GOT3 (cell line): ENCODE measurements at places on chromosomes 2 and 18.
A peak's percentile ranks its signal among the peaks of the same experiment; 100 is the strongest.

DNA sequence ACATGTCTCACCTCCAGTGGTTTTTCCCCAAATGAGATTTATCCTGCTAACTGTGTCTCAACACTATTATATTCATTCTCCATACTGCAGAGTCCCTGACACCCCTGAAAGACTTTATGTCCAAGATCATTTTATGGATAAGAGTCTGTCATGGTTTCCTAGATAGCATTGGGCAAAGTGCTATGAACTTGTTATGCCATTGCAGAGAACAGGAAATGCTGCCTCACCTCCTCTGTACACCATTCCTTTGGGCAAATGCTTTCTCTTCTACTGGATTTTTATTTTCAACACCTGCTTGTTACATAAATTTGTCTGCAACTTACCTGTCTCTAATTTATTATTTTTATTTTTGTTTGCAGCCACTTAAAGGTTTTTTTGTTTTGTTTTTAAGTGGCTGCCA, 652.5 kb upstream of the FAM98A start:
- no peak for DNase-seq

DNA sequence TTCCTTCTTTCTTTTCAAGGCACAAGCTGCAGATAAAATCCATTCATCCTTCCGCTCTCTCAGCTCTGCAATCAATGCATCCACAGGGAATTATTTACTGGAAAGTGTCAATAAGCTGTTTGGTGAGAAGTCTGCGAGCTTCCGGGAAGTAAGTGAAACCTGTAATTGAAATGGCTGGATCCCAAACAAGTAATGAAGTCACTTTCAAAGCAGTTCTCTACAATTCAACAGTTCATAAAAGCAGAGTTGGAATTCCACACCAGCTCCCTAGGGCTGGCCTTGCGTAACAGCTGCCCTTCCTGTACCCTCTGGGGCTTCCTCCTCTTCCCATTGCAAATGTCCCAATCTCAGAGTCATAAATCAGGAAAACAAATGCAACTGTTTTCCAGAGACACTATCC, 9.6 kb downstream of the SERPINB2 start:
- no peak for DNase-seq

DNA sequence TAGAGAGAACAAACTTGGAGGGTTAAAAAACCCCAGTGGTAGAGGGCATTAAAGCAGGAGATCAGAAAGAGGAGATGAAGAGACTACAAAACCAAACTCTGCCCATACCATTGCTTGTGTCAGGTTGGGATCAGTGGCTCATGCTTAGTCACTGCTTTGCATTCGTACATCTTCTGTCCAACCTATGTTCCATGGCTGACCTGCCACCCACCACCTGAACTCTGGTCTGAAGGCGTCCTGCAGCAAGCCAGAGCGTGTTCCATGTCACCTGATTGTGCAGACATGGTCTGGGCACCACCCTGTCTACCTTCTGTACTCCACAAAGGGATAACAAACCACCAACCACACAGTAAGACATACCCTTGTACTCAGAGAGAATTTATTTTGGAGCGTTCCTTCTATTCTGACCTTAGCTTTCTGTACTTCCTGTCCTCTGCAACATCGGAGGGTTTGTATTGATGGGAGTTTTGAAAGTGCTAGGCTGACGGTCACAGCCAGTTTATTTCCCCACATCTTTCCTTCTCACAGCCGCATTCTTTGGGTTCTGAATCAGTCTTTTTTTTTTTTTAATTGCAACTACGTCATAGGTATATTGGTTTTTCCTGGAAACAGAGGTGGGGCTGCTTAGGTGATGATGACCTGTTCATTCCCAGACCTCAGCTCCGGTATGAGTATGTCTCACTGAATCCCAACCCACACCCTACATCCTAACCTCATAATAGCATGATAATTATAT, 88.3 kb downstream of the SOWAHC start:
- no peak for DNase-seq

- DNase-seq: no peak
These were observed at the start of gene PLCD4 for GRCh38 chr2:218607436-218608115. PLCD4 (plus strand) TSS chr2:218607899; CDS start chr2:218615740, 7,841 bp downstream.

DNA sequence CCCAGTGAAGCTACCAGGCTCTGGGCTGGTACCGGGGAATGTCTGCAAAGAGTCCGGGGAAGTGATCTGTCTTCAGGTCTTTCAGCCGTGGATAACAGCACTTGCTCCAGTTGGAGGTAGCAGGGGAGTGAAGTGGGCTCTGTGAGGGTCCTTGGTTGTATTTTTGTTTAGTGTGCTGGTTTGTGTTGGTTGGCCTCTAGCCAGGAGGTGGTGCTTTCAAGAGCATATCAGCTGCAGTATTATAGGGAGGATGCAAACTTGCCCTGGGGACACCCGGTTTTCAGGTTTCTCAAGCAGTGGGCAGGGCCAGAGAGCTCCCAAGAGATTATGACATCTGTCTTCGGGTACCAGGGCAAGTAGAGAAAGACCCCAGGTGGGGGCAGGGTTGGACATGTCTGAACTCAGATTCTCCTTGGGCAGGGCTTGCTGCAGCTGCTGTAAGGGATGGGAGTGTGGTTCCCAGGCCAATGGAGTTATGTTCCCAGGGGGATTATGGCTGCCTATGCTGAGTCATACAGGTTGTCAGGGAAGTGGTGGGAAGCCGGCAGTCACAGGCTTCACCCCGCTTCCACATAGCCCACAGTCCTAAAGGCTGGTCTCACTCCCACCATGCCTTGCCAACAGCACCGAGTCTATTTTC, 34.4 kb downstream of the ACAA2 start:
- no peak for DNase-seq

DNA sequence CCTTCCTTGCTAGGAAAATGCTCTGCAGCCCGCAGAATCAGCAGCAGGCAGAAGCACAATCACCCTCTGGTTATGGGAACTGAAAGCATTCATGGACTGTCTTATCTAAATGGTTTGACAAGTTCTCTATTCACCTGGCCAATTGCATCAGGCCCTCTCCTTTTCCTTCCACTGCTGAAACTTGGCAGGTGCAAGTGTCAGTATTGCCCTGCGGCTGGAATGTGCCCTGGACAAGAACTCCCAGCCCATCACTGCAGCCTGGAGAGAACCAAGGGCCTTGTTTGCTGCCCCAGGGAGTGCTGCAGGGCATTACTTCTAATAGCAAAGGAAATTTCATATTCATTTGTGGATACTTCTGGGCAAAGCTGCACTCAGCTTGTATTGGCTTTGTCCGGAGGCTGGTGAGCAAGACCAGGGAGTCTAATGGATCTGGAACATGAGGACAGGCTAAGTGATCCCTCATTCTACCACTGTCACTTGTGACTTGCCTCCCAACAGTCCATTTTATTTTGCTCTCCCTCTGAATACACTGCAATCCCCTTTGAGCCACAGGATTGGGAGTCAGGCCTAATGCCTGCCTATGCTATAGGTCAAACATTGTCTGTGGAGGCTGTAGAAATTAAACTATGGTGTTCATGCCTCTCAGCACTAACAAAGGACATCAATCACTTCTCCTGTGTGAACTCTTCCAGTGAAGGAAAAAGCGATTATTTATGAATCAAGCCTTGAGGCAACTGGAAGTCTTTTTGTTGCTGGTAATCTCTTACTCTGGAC, 116.9 kb downstream of the LYPD6B start:
- no peak for DNase-seq

DNA sequence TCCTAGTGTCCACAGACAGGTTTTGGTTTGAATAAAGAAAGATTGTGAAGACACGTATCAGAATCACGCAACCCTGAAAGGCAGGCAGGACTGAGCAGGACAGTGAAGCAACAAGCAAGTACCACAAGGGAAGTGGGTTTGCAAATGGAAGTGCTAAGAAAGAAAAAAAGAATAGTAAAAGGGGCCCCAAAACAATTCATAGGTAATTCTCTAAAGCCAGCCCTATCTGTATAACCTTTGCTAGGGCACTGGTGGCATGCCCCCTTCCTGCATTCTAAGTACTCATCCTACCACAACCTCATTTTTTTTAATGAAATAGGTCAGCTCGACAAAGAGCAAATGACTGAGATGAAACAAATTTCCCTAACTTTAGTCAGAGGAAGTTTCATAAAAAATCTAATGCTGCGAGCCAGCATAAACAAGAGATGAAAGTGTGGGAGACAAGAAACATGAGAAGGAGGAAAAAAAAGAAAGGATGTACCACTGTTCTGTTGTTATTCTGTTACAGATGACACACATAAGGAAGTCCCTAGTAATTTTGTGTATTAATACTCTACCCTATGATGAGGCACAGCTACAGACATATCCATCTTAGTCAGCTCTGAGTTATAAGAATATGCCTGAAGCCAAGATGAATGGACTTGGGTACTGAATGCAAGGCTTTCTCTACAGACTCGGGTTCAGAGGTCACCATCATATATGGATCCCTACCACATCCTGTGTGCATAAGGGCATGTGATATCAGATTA, 32.2 kb downstream of the IKZF2 start:
- DNase-seq: no peak

GRCh38 chr18:2518473-2518872, 52.8 kb downstream of the METTL4 start:
- no peak for DNase-seq

- DNase-seq: no peak
These were observed 29.3 kb upstream of the COPS8 start for GRCh38 chr2:237056287-237056875.

- DNase-seq: no peak
These were observed 217.2 kb upstream of the NXPH2 start for GRCh38 chr2:138997346-138997745.

- DNase-seq: no peak
These were observed 24.8 kb upstream of the VPS4B start for GRCh38 chr18:63447066-63447465.

GRCh38 chr18:62857263-62857976, 142.1 kb downstream of the PHLPP1 start:
- DNase-seq: no peak

DNA sequence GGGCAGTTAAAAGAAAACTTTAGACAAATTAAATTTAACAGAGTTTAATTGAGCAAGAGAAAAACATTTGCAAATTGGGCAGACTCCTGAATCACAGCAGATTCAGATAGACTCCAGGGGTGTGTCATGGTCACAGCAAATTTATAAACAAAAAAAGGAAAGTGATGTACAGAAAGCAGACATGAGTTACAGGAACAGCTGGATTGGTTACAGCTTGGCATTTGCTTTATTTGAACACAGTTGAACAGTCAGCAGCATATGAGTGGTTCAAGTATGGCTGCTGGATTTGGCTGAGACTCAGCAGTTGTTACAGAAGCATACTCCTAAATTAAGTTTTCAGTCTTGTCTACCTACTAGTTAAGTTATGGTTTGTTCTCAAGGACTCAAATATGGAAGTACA, 82.3 kb upstream of the NYAP2 start:
- no peak for DNase-seq

DNA sequence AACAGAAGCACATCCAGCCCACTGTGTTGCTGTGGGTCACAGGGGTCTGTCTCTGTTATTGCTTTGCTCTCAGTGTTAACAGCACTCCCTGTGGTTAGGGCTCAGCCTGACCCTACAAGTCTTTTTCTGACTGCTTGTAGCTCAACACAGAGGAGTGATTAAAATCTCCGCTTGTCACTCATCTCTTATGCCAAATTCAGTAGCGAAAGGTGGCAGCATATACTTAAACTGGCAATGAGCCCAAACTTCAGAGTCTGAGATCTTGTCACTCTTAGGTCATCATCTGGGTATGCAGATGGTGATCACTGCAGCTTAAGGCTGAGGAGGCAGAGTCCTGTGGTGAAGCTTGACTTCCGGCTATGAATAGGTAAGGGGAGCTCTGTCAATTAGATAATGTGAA, 63.3 kb upstream of the CSRNP3 start:
- no peak for DNase-seq

GRCh38 chr2:207416111-207416510, 113.7 kb upstream of the CREB1 start:
- DNase-seq: no peak

GRCh38 chr2:109028277-109028676, 39.3 kb upstream of the EDAR start:
- no peak for DNase-seq

DNA sequence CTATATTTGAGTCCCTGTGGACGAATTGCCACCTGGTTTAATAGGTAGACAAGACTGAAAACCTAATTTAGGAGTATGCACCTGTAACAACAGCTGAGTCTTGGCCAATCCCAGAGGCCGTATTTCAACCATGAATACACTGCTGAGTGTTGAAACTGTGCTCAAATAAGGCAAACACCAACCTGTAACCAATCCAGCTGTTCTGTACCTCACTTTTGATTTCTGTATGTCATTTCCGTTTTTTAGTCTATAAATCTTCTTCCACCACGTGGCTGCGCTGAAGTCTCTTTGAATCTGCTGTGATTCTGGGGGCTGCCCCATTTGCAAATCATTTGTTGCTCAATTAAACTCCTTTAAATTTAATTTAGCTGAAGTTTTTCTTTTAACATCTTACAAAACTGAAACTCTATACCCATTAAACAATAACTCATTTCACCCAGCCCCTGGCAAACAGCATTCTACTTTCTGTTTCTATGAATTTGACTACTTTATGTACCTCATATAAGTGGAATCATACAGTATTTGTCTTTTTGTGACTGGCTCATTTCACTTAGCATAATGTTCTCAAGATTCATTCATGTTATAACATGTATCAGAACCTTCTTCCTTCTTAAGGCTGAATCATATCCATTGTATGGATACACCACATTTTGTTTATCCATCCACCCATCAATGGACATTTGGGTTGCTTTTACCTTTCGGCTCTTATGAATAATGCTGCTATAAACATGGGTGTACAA, 7.5 kb upstream of the YPEL5 start:
- no peak for DNase-seq

- DNase-seq: peak; percentile 21
These were observed at the start of gene ASAP2 for GRCh38 chr2:9205963-9206948. ASAP2 (plus strand) TSS chr2:9206812; CDS start chr2:9207105, 293 bp downstream.

- no peak for DNase-seq
These were observed 48.8 kb downstream of the SPP2 start for GRCh38 chr2:234099266-234099665.

DNA sequence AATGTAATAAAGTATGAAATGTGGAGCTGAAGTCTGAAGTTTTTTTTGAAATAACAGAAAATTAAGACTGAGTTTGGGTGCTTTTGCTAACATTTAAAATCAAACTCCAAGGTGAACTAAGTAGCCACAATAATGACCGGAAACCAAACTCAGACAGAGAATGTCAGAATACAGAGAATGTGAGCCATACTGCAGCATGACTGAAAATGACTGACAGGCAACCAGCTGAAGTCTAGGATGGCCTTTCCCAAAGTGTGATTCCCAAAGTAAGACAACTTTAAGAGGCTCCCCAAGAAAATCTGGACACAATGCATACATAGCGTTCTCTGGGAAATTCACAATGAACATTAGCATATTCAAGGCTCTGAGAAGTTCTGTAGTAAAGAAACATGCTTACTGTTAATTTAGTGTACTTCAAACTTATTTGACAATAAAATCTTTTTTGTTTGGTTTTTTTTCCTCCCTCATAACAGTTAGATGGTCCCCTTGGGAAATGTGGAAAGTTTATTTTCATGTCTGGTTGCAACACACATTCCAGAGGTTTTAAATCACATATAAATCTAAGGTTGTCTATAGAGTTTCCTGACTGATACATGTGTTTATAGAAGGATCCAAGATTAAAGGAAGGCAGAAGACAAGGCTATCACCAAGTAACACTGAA, 28.6 kb downstream of the PLA2R1 start:
- no peak for DNase-seq

GRCh38 chr2:172244419-172245130, 141.9 kb upstream of the DLX2 start:
- DNase-seq: no peak
